NCI-H2029 treated with DMSO at 0.1 percent for 48 hours (cell line): ENCODE measurements at places on chromosomes 1 and 21.
A peak's percentile ranks its signal among the peaks of the same experiment; 100 is the strongest.

DNA sequence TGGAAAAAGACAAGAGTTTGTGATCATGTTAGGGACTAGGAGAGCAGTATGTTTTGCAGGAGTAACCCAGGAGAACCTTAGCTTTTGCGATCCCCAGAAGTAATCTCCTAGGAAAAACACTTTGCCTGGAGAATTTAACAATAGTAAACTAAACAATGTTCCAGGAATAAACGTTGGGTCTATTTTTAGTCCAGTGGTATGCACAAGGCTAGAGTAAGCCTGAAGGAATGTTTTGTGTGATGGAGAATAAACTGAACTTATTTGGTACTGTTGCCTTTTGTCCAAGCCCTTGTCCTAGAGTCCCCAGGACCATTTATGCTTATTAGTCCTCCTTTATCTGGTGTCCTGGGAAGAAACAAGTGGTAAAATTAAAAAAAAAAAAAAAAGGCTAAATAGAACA is 28.7 kb upstream of the RGS5 start:
- DNase-seq = no peak

DNA sequence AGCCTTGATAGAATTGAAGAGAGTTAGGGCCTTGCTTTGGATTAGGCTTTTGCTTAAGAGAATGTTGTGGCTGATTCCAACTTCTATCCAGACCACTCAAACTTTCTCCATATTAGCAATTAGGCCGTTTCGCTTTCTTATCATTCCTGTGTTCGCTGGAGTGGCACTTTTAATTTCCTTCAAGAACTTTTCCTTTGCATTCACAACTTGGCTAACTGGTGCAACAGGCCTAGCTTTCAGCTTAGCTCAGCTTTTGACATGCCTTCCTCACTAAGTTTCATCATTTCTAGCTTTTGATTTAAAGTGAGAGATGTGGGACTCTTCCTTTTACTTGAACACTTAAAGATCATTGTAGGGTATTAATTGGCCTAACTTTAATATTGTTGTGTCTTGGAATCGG is 183.6 kb upstream of the L1TD1 start:
- no peak for DNase-seq

DNA sequence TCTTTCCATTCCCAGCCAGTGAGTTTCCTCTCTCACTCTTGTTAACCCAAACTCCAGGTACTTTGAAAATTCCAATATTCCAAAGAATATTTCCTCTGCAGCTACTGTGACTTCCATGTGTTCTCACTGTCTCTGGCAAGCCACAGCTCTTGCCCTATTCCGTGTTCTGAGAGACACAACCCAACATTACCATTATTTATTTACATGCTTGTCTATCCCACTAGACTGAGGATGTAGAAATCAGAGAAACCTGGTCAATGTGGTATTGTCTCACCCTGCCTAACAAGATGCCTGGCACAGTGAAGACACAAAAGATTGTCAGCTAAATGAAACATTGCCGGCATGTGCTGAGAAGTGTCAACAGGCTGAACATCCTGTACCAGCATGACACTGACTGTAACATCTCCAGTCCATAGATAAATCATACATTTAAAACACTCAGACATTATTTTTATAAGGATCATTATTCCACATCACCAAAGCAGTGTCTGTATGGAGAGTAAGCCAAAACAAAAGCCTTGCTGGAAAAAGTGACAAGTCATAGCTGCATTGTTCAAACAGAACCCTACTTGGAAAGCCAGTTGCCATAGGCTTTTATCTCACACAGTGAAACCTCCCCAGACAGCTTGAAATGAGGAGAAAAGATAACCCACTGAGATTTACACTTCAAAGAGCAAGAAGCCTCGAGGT is 72.3 kb downstream of the SIPA1L2 start:
- no peak for DNase-seq

- DNase-seq = no peak
Observed at GRCh38 chr1:201760516-201760915, 68.4 kb upstream of the IPO9 start.

GRCh38 chr1:67733681-67734322 is 48.8 kb downstream of the GADD45A start:
- DNase-seq = no peak

DNA sequence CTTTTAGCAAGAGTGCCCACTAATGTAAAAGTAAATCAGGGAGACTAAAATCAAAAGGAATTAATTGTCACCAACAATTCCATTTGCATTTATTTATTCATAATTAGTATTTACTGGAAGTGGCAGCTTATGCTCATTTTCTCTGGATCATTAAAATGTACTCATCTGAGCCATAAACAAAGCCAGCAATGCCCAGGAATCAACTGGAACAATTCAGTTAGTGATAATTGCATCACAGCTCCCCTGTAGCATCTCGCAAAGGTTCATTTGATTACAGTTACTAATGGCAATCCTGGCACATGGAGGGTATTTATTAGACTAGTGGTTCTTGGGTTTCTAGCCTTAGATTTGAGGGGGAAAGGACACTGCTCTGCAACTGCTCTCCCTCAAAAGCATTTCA is 92.7 kb upstream of the C1orf21 start:
- DNase-seq = no peak

DNA sequence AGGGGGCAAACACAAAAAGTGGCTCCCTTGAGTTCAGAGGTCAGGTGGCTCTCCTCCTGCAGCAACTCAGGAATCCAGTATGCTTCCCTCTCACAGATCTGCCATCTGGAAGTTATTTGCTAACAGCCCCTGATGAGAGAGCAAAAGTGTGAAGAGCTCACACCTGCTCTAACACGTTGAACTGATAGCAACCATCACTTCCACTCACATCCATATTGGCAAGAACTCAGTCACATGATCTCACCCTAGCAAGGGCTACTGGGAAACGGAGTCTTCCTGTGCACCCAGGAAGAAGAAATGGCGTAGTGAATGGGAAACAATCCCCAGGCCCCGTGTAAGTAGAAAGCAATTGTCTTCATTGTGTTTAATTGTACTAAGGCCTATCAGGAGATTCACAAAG is 20.7 kb upstream of the SLC45A1 start:
- DNase-seq = no peak

- DNase-seq = no peak
Observed at GRCh38 chr1:15660151-15660550, 24.0 kb upstream of the PLEKHM2 start.

GRCh38 chr1:180151508-180151907 is 3.2 kb upstream of the QSOX1 start:
- DNase-seq = peak; percentile 35

GRCh38 chr21:42163511-42163863 is 55.5 kb upstream of the ABCG1 start:
- DNase-seq = no peak

- no peak for DNase-seq
Observed at GRCh38 chr1:235259133-235259778, 68.7 kb downstream of the ARID4B start.

- no peak for DNase-seq
Observed at GRCh38 chr1:119449971-119450370, 35.0 kb downstream of the HSD3B2 start.

GRCh38 chr1:18943914-18944572 is 12.4 kb downstream of the IFFO2 start:
- DNase-seq = no peak

- no peak for DNase-seq
Observed at GRCh38 chr1:8629241-8630091, 188.0 kb downstream of the RERE start.

- no peak for DNase-seq
Observed at GRCh38 chr1:17545356-17545755, 5.9 kb downstream of the ARHGEF10L start.

- DNase-seq = no peak
Observed at GRCh38 chr1:234515821-234516241, 36.9 kb upstream of the TARBP1 start.

- DNase-seq = no peak
Observed at GRCh38 chr21:35915030-35915429, 145.3 kb downstream of the SETD4 start.

DNA sequence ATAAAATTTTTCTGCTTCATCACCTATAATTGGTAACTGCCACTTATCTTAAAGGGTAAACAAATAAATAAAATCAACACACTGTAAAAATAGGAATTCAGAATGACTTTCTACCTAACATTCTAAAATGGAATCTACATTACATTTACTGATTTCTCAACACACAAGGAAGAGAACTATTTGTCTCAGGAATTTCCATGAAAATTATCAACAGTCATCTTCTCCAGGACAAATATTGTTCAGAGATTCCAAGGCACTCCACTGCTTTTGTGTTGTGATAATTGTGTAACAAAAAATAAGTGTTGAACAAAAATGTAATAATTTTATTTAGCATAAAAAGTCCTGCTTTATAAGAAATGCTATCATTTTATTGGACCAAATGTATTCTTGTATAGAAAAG is 7.3 kb downstream of the ODF2L start:
- DNase-seq = no peak

DNA sequence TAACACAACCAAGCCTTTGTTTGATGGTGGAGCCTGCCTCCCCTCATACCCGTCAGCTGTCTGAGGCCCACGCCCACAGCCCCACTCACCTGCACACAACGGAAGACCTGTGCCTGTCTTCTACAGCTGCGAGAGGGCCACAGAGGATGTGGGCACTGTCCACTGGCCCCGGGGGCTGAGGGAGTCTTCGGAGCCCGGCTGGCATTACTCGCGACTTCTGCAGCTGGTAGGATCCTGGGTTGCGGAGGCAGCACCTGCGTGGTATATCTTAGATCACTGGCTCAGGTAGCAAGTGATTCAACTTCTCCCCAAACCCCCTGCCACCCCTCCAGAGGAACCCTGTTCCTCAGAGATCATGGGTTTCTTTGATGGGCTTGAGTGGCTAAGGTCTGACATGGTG is 109.9 kb downstream of the EDEM3 start:
- DNase-seq = no peak

- no peak for DNase-seq
Observed at GRCh38 chr1:172999349-172999748, 51.4 kb downstream of the TNFSF18 start.

- DNase-seq = no peak
Observed at GRCh38 chr21:44364151-44365053, 11.0 kb downstream of the TRPM2 start.

DNA sequence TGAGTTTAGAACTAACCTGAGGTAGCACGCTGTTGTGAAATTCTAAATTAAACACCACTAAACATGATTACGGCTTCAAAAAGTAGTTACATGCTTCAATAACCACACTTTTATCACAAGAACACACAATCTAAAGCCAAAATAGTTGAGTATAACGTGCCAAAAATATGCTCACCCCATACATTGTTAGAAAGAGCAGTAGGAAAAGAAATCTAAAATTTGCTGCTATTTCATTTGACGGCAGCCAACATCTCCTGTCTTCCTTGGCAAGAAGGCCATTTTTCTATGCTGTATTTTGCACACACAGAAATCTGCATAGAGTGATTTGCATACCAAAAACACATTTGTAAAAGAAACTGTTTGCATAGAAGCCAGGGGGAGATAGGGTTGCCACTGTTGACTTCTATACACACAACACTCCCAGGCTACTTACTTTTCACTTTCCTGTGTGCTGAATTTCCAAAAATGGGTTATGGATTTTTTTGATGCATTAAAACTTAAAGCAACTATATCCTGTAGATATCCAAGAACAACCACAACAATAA is 42.9 kb upstream of the DMRTB1 start:
- DNase-seq = no peak

DNA sequence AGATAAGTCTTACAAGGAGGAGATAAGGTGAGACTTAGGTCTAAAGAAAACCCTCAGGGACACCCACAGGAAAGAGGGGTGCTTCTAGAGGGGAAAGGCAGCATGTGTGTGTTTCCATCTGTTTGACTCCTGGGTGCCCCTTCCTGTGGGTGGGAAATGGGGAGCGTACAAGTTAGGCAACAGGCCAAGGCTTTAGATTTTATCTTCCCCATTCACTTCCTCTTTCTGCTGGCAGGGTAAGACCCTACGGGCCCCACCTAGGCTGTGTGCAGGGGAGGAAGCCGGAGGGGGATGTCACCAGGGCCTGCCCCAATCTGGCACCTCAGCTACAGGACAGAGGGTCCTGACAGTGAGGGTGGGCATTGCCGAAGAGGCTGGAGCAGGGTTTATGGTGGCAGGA is 2.5 kb upstream of the OLIG1 start:
- no peak for DNase-seq

GRCh38 chr1:236303675-236304074 is 21.9 kb upstream of the ERO1B start:
- DNase-seq = no peak

DNA sequence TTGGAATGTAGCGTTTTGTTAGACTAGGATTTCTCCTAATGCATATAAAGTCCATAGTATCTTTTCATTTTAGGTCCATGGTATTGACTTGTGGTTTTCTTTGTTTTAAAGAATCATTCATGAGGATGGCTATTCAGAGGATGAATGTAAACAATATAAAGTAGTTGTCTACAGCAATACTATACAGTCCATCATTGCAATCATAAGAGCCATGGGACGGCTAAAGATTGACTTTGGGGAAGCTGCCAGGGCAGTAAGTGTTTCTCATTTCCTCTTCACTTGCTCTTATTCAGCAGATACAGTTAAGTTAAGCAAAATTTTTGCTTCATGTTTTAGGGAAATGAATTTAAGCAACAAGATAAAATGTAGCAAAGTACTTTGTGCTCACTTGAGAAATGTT is 25.4 kb downstream of the GNAI3 start:
- DNase-seq = no peak

- no peak for DNase-seq
Observed at GRCh38 chr1:84969489-84970250, 27.2 kb downstream of the MCOLN2 start.

DNA sequence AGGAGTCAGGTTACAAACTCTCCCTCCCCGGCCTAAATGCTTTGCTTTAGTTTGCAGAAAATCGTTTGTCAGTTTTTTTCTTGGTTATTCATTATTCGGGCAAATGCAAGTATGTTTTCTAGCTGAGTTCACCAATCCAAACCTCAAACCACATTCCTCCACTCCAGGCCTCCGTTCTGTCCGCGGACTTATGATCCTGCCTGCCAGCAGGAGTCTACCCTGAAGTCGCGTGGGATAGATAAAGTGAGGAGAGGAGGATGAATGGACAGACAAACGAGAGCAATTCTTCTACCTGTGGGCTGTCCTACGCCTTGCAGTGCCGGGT is 1.3 kb downstream of the ADAMTS1 start:
- no peak for DNase-seq

GRCh38 chr1:210730023-210730422 is 401.3 kb downstream of the HHAT start:
- DNase-seq = no peak
